Activated gamma-delta T cell (primary cell): ENCODE measurements at places on chromosomes 7 and 10.

- DNase-seq: no peak
Measured at GRCh38 chr7:148702876-148703670, 4.4 kb downstream of the CUL1 start.

DNA sequence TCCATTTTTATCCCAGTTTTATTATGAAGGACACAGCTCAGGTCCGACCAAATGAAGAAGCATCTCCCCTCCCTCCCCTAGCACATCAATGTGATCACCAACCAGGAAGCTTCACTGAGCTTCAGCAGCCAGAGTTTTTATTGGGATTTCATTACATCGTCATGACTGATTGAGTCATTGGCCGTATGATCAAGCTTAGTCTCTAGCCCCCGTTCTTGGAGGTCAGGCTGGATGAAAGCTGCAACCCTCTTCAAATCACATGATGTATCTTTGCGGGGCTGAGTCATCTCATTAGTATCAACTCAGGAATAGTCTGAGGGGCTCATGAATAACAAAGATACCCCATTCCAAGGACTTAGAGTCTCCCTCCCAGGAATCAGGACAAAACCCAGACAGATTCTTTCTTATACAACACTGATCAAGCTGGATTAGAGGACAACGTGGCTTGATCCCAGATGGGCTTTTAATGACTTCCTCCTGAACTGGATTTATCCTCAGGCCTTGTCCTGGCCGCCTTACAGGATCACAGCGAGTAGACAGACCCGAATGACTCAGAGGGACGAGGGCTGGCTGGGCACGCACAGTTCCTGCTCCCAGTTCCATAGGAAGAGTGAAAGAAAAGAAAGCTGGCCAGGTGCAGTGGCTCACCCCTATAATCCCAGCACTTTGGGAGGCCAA lies 14.5 kb downstream of the LIMK1 start:
- no peak for DNase-seq

- no peak for DNase-seq
Measured at GRCh38 chr7:151652111-151652510, 132.4 kb upstream of the RHEB start.

DNA sequence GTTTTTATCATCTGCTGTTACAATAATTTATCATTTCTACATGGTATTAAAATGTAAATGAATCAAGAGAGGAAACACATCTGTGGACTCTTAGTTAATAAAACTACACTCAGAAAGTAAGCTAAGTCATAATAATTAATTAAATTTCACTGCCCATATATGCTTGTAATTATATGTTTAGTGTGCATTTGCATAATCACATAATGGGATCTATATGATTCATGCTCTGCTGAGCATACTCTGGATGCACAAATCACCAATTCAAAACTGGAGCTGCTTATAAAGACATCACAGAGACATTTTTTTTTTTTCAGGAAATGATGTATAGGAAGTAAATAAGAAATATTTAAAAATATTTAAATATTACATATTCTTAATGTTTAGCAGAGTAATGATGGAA lies 151.6 kb upstream of the STEAP4 start:
- no peak for DNase-seq

DNA sequence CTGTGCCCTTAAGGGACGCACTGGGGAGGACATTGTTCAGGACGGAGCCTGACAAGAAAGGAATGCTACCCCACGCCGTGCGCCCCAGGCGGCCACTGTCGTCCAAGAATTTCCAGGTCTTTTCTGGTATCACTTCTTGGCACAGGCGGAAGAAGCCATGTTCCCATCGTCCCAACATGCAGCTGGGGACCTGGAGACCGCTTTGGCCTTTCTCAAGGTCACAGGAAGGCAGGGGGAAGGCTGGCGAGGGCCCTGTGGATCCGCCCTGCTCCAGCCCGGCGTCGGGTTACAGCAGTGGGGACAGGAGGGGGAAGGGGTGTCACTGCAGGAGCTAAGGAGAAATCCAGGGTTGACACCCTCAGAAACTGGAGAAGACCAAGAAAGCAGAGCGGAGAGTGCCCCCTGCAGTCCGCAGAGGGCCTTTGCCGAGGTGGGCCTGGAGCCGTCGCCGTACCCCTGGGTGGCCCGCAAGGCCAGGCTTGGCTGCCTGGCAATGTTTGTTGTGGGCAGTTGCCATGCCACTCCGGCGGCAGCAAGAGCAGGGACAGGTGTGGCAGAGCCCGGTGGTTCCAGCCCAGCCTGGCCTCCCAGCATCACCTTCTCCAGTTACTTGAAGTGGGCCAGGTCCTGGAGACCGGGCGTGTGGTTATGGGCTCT lies 104.1 kb downstream of the LHPP start:
- no peak for DNase-seq

GRCh38 chr7:134900166-134900982 lies 85.9 kb upstream of the AGBL3 start:
- DNase-seq: no peak

DNA sequence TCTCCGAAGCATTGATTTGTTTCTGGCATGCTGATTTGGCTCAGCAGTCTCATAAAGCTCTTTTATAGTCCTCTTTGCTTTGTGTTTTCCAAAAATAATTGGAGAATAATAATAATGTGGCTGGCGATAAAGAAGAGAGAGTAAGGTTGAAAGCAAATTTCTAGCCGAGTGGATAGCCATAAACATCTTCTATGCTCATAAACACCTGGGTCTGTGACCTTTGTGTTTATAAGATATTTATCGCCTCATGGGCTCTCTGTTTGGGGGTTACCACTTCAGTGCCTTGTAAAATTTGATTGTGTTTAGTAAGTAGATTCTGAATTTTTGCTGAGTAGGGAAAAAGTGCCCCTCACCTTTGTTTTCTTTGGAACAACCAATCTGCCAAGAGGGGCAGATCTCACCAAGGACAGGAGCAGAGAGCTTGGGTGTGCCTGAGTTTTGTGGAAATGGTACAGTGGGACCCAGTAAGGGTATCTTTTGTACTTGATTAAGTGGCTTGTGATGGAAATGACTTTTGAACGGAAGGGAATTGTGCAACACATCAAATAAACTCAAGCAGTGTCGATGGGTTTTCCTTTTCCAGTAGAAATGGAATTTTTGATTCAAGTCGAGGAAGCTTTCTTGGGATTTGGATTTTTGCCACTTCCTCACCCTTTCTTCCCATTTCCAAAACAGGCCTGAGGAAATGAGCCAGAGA lies 220.5 kb downstream of the AUTS2 start:
- DNase-seq: no peak

DNA sequence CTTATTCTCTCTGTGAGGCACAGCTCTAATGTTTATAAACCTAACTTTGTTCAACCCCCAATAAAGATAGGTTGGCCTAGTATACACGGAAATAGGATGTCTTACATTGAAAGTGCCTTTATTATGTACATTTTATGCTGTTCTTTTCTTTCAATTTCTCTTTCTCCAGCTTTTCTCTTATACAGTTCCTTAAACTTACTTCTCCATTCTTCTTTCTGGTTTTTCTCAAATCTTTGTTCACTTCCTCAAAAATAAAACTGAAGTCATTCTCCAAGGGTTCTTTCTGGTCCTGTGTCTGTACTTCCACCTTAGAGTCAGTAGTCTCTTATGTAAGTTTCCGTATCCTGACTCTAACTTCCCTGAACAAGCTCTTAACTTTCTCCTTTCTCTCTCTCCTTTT lies 29.2 kb upstream of the NAMPT start:
- DNase-seq: no peak

GRCh38 chr7:17021205-17021604 lies 139.4 kb upstream of the AGR3 start:
- DNase-seq: no peak

GRCh38 chr10:125000366-125001312 lies 58.7 kb downstream of the ZRANB1 start:
- no peak for DNase-seq

DNA sequence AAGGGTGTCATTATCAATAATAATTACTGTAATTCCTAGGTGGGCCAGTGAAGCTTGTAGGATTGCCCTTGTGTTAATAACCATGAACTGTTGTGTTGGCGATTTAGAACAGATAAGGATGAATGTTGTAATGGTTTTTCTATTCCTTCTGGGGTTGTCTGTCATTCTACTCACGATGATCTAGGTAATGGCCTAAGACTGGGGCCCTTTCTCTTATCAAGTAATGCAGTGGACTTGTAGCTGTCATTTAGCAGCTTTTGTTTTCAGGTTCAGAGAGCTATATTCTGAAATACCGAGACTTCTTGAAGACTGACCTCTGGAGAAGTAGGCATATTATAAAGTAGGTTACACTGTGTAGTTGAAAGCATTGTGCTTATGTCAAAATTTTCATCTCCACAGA lies 110.2 kb downstream of the TAF3 start:
- DNase-seq: no peak

- DNase-seq: no peak
Measured at GRCh38 chr10:125048094-125048864, 106.4 kb downstream of the ZRANB1 start.

DNA sequence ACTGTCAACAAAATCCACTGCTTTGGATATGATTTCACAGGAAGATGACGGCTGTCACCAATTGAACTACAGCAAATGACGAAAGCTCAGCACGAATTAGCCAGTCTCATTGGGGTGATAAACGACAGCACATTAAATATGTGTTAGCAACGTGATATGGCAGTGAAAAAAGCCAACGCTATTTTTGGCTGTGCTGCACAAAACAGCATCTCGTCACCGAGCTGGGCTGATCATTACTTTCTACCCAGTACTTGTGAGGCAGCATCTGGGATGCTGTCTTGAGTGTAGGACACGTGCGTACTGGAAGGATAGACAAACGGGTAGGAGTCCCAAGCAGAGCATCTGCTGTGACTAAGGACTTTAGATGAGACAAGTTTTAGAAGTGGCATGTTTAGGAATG lies 138.3 kb downstream of the EXOC4 start:
- no peak for DNase-seq

DNA sequence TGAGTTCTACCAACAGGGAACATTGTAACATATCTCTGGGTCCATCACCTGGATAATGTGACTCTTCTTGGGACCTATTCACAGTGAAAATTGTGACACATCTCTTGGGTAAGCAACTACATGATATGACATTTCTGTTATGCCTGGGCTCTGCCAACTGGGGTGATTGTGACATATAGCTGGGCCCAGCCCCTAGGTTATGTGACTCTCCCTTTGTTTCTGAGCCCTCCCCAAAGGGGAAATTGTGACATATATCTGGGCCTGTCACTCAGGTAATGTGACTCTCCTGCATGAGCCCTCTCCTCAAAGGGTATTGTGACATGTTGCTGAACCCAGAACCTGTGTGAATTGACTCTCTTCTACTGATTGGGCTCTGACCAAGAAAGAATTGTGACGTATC lies 22.4 kb upstream of the ZNF107 start:
- DNase-seq: no peak

- no peak for DNase-seq
Measured at GRCh38 chr7:117766913-117767312, 106.3 kb downstream of the CTTNBP2 start.

GRCh38 chr7:157498657-157499056 lies 161.9 kb downstream of the DNAJB6 start:
- no peak for DNase-seq

- DNase-seq: no peak
Measured at GRCh38 chr10:126844406-126844805, 60.8 kb upstream of the DOCK1 start.

DNA sequence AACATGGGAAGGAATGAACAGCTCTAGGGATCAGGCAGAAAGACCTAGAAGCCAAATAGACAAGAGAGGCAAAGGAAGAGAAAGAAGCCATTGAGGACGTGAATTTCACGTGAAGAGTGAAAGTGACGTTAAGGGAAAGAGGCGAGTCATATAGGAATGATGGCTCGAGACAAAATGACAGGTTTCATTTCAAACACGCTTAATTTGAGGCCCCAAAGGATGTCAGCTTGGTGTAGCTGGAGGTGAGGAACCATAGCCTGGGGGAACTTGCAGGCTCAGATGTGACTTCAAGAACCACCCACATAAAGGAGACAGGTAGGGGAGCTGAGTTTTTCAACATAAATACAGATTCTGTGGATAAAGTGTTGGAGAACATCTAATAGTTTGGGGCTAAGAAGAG lies 84.3 kb upstream of the ATP6V0A4 start:
- no peak for DNase-seq

DNA sequence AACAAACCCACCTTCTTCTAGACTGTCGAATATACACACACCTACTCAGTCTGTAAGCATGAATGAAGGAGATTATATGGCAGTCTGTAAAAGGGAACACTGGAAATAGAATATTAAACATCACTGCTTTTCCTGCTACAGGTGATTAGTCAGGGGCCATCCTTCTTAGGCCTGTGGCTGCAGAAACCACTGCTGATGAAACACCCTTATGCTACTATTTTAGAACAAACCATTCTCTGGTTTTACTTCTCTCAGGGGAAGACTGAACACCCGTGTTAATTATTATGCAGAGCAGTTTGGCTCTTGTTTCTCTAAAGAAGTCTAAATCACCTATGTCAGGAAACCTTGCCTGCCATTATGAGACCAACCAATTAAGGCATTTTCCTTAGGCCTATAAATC lies 351.1 kb upstream of the KLF6 start:
- no peak for DNase-seq

- DNase-seq: no peak
Measured at GRCh38 chr10:95360122-95360714, 69.4 kb upstream of the PDLIM1 start.

GRCh38 chr10:117373823-117374505 lies 1.3 kb downstream of the PDZD8 start:
- no peak for DNase-seq

GRCh38 chr7:56007167-56007652 lies 42.8 kb downstream of the NIPSNAP2 start:
- no peak for DNase-seq

DNA sequence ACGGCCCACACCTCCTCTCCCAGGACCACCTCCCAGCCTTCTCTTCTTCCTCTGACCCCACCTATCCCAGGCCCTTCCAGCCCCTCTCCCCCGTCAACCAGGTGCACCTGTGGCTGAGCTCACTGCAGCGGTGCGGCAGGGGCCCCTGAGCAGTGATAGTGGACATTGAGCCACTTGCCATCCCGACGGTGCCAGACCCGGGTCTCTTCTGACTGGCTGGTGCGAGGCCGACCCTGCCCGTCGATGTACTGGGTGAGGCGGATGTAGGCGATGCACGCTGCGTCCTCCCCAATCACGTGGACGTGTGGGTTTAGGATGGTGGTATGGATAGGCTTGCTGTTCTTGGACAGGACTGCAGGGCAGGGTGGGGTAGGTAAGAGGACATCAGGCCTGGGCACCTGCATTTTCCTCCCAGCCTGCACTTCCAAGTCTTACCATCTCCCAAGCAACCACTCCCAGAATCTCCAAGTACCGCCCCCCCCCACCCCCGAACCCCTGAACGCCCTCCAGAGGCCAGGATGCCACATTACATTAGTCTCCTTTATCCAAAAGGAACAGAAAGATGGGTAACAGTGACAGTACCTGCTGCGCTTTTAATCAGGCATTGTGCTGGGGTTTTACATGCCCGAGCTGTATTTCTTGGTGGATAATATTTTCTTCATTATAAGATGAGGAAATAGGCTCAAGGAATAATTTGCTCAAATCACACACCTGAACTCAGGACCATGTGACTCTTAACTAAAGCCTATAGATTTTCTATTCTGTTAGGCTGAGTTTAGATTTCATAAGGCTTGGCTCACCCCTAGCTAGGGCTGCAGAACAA lies 3.7 kb upstream of the NDST2 start:
- no peak for DNase-seq

GRCh38 chr7:50331564-50332208 lies 27.2 kb downstream of the IKZF1 start:
- DNase-seq: no peak

GRCh38 chr10:123645615-123646014 lies 20.5 kb upstream of the GPR26 start:
- DNase-seq: no peak

- no peak for DNase-seq
Measured at GRCh38 chr7:19061331-19061730, 56.1 kb downstream of the TWIST1 start.

GRCh38 chr7:36091874-36092176 lies 61.2 kb upstream of the EEPD1 start:
- DNase-seq: no peak
